ENCODE measurements at places on chromosomes 7 and 10. TPM values are rescaled to one million over a fixed set of nuclear protein-coding genes. Genes with fewer than 3 reads are reported as not detected.

- DNase-seq = peak; percentile 57
Observed at GRCh38 chr7:71613313-71613712, 481.4 kb downstream of the GALNT17 start.

DNA sequence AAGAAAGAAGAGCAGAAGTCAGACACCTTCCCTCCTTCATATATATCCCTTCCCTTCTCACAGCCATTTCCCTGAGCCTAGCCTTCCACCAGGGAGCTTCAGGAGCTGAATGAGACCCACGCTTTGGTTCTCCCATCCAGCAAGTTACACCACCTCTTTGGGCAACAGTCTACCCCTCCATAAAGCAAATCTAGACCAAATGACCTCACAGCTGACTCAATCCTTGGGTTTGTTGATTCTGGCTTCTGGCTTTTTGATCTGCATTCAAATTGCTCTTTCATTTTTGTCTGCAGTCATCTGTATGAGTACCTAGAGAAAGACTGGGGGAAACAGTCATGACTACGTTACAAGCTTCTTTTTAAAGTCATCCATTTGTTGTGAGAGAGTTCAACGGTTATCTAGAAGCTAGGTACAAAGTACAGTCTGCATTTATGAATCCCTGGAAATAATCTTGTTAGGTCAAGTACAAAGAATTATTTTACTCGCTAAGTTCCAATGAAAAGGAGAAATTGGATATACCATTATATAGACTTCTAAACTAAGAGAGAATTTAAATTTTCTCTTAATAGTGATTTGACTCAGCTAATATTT lies 86.3 kb downstream of the RAB11FIP2 start:
- no peak for DNase-seq

GRCh38 chr7:19772306-19772705 lies 1.1 kb downstream of the TMEM196 start:
- DNase-seq = no peak

- DNase-seq = peak; percentile 55
Observed at GRCh38 chr7:151232917-151233701, 826 bp downstream of the CHPF2 start.

DNA sequence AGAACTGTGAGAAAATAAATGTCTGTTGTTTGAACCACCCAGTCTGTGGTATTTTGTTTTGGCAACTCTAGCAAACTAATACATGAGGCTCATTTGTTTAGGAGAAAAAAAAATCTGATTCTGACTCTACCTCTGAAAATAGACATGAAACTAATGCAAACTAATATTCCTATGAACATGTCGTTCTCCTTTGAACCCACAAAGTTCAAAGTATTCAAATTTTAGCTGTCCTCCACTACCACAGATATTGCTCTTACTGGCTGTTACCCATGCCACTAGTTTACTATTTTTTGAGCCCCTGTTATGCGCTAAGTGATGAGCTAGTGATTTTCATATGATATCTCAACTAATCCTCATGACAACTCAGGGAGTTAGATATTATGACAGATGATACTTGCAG lies 58.8 kb upstream of the ZNF804B start:
- DNase-seq = no peak

- peak; percentile 95 for DNase-seq
Observed at GRCh38 chr10:132420981-132421846, 24.2 kb downstream of the PWWP2B start.

GRCh38 chr7:149140831-149141230 lies 6.4 kb upstream of the ZNF398 start:
- DNase-seq = no peak

DNA sequence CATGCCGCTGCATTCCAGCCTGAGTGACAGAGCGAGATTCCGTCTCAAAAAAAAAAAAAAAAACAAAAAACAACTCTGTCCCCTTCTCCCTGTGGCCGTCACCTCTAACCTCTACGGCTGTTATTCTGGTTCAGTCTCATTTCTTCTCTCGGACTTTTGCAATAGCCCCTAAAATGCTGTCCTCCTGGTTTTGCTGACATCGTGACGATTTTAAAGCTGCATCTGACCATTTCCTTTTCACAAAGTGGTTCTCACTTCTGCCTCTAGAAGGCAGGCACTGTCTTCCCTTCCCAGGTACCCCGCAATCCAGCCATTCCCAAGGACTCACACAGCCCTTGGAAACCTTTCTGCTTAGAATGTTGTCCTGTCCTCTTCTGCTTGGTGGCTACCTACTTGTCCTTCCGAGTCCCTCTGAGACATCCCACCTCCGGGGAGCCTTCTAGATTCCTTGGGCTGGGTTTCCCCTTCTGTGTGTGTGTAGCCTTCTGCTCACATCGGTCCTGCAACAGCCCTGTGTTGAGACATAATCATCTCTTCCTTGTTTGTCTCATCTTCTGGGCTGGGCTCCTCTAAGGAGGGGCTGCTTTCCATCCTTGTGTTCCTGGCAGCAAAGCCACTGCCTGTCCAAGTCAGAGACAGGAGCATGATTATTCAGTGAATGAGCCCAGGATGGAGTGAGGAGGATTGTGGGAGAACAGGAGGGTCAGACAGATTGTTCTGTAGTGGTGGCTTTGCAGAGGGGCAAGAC lies 83.1 kb downstream of the GRK5 start:
- DNase-seq = no peak

- no peak for DNase-seq
Observed at GRCh38 chr7:67758551-67758950, 761.9 kb downstream of the TYW1 start.

GRCh38 chr10:61120805-61121204 lies 176.8 kb upstream of the RHOBTB1 start:
- no peak for DNase-seq

DNA sequence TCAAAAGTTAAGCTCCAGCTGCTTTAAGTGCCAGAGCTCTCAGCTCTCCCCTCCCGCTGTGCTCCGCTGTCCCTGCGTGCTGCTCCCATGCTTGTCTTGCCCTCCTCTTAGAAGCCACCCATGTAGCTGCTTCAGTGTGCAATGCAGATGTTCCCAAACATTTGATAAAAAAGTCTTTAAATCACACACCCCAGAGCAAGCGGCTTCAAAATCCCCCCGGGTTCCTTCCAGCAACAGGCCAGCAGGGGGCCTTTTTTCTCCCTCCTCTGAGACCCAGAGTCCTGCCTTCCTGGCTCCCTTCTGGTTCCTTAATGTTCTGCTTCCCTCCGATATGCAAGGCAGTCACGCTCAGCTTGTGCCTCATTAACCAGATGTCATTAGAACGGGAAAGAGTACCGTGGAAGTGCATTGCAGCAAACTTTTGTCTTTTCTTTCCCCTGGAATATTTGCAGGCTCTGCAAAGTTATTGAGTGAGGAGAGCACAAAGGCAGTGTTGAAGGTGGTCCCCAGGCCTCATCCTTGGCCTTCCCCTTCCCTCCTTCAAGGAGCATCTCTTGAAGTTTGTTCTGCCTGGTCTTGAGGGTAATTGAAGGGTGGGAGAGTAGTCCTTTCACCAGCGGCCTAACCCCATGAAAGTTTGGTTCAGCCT lies 25.5 kb downstream of the LDB3 start:
- peak; percentile 71 for DNase-seq

- DNase-seq = no peak
Observed at GRCh38 chr7:102044641-102044983, 227.2 kb downstream of the CUX1 start.

GRCh38 chr7:82091126-82091684 lies 321.4 kb upstream of the HGF start:
- no peak for DNase-seq

DNA sequence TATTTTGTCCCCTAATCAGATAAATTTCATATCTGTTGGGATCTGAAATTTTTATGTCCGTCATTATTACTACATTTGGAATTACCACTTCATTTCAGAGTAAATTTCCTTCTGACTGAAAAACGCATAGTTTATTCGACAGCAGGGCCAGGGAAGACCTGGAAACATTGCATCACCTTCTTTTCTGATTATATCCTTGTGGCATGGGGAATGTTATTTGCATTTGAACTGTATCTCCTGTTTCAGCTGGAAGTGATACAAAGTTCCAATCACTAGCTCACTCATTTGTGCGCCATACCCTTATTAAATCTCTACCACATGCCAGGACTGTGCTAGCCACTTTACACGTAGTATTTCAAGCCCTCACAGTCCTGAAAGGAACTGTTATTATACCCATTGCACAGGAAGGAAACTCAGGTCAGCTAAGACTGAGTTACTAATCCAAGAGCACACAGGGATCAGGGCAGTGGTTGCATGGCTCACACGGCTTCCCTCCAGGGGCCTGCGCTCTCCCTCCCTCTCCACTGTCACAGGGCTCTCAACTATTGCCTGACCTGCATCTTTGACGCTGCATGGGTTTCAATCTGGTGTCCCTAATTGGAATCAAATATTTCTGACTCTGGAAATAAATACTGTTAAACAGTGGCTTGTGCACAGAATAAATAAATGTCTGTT lies 84.4 kb upstream of the NANOS1 start:
- DNase-seq = no peak

DNA sequence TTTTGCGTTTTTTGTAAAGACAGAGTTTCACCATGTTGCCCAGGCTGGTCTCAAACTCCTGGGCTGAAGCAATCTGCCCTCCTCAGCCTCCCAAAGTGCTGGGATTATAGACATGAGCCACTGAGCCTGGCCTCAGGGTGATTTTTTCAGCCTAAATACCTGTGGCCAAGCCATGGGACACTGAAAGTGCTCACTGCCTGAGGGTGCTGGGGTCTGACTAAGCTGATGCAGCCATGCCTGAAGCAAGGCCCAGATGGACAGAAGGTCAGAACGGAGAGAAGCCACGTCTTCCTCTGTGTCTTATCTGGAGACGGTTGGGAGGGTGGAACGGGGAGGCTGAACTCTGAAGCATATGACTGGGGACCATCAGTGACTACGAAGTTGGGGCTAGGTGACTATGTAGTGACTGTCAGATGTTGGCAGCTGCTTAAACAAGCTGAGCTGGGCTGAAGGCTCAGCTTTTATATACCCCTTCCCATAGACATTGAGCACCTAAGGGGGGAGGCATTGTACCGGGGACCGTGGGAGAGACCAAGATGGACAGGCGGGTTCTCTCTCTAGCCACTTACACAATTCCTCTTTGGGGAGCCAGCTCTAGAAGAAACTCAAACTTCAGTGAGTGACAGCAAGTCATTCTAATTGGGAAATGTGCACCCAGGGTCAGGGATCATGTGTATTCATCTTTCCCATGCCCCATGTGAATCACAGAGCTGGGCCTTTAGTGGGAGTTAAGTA lies 73.3 kb upstream of the HABP2 start:
- DNase-seq = no peak

- DNase-seq = no peak
Observed at GRCh38 chr7:38316733-38317360, 43.4 kb upstream of the TARP start.

DNA sequence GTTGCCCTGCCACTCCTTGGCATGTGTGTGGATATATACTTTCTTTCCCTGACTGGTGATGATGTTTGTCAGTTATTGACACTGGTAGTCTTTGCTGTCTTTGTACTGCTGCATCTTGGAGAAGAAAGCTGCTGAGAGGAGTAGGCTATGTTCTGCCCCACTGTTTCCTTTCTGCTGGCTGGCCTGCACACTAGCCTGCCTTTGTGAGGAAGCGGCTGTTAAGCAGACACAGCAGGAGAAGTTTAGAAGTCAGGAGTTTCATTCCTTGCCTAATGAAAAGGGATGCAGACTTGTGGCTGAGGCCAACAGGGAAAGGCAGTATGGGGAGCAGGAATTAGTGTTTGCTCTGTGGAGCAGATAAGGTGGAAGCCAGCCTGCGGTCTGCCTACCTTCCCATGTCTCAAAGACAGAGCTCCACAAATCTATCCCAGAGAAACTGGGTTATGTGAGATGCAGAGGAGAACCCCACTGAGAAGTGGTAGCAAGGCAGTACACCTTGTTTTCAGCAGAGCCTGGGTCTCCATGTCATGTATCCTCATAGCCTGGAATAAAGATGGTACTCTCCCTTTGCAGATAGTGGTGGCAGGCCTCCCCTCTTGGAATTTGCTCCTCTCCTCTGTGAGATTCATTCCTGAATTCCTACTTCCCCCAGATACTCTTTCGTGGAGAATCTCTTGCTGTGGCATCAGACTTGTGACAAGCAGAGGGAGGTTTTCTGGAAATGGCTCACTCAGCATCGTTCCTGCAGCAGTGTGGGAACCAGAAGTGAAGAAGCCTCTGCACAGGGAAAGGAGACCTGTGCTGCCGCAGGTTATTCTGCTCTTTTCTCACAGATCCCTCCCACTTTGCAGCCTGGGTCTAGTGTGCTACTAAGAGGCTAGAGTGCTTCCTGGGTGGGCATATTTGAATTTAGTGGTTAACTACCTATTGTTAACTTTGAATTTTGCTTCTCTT lies 130.2 kb downstream of the LRRC4 start:
- DNase-seq = peak; percentile 81

DNA sequence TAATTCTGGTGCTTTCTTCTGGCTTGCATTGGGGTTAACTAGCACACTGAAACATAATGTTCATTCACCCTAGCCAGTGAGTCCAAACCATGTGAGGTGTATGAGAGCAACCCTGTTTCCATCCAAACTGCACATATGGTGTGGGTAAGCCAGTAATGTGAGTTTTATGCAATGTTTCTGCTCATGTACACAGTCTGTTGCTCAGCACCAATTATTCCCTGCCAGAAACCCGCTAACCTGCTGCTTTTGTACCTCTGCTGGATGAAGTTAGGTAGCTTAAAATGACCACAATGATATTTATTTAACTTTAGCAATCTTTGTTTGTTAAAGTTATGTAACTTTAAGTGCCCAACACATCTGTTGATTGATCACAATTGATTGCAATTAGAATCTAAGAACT lies 93.7 kb upstream of the RPA3 start:
- DNase-seq = no peak

- DNase-seq = peak; percentile 90
Observed at GRCh38 chr10:31709476-31709875, 219.2 kb downstream of the ARHGAP12 start.

DNA sequence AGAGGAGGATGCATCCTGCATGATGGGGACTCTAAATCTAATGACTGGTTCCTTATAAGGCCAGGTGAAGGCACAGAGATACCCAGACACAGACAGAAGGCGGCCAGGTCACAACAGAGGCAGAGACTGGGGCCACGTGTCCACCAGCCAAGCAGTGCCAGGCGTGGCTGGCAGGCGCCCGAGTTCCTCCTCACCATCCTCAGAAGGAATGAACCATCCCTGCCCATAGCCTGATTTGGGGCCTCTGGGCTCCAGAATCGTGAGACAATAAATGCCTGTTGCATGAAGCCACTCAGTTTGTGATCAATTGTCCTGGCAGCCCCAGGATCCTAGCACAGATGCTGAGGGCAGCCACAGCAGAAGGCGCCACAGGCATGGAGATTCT lies 69.0 kb upstream of the TNRC18 start:
- no peak for DNase-seq

DNA sequence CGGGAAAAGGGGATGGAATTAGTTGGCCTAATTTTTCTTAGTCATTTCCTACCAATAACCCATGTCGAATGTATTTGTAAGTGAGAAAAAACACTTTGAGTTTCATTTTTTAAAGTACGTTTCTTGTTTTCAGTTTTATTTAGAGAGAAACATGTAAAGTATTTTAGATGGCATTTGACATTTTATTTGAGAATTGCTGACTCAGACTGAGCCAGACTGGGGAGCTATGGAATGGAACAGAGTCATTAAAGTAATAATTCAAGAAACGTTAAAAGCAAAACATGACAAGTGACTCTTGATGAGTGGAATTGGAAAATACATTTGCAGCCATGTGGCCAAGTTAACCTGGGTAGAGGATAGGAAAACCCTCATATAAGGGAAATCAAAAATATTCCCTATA lies 286.1 kb upstream of the NPSR1 start:
- no peak for DNase-seq

GRCh38 chr7:106199813-106200364 lies 84.9 kb downstream of the NAMPT start:
- DNase-seq = no peak

Gene HSPA12A
- 13.0 TPM for total RNA-seq

Gene PNLIPRP3
- 0.96 TPM for total RNA-seq

Gene VDAC2
- 77.3 TPM for total RNA-seq

Gene CUTC
- total RNA-seq = 27.4 TPM

Gene CHRM2
- 7.5 TPM for total RNA-seq

Gene FKBP6
- total RNA-seq = 0.72 TPM

Gene CADPS2
- 12.0 TPM for total RNA-seq
